ENCODE measurements at places on chromosomes 2 and 18. TPM values are rescaled to one million over a fixed set of nuclear protein-coding genes. Genes with fewer than 3 reads are reported as not detected.

The ASXL3 gene
- total RNA-seq = not detected

The SCYGR4 gene
- not detected for total RNA-seq

The AQP12A gene
- total RNA-seq = not detected

The ZC3H6 gene
- 11.7 TPM for total RNA-seq

The CYP27C1 gene
- 0.45 TPM for total RNA-seq

The SPATA3 gene
- not detected for total RNA-seq

The CPO gene
- not detected for total RNA-seq

The RESP18 gene
- total RNA-seq = not detected

The HOXD1 gene
- not detected for total RNA-seq

The ASB3 gene
- 16.8 TPM for total RNA-seq

The NOSTRIN gene
- total RNA-seq = not detected

The SLC38A11 gene
- 0.19 TPM for total RNA-seq

The KCNJ13 gene
- not detected for total RNA-seq

The SLC4A3 gene
- 4.3 TPM for total RNA-seq

The KLHL14 gene
- not detected for total RNA-seq

The ARHGAP25 gene
- total RNA-seq = not detected

The VSNL1 gene
- total RNA-seq = 2.1 TPM

The IGFBP5 gene
- 15.8 TPM for total RNA-seq

The SLC4A5 gene
- 2.0 TPM for total RNA-seq

The CDC42EP3 gene
- 149 TPM for total RNA-seq
